NCI-H146 (cell line): ENCODE measurements at places on chromosomes 7 and 10.

GRCh38 chr10:108005627-108006026 is 841.1 kb upstream of the SORCS1 start:
- no peak for DNase-seq

GRCh38 chr10:78065611-78066010 is 31.9 kb downstream of the RPS24 start:
- DNase-seq: peak; percentile 9

DNA sequence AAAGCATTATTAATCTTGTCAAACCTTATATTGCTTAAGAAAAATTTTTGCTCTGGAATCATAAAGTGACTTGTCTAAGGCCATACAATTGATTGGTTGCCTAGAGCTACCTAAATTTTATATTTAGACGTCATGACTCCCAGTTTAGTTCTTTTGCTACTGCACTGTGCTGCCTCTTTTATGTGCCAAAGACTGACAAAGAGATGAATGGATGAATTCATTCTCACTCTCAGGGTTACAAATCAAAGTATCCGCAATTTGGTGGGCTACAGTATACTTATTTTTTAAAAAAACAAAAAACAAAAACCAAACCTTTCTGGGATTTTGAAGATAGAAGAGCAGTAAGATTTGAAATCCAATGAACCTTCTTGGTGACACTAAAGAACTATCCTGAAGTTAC is 27.7 kb upstream of the TMEM229A start:
- no peak for DNase-seq

- DNase-seq: no peak
Measured at GRCh38 chr7:92523110-92523509, 5.2 kb downstream of the PEX1 start.

GRCh38 chr7:5248201-5248885 is 34.4 kb upstream of the SLC29A4 start:
- peak; percentile 14 for DNase-seq

DNA sequence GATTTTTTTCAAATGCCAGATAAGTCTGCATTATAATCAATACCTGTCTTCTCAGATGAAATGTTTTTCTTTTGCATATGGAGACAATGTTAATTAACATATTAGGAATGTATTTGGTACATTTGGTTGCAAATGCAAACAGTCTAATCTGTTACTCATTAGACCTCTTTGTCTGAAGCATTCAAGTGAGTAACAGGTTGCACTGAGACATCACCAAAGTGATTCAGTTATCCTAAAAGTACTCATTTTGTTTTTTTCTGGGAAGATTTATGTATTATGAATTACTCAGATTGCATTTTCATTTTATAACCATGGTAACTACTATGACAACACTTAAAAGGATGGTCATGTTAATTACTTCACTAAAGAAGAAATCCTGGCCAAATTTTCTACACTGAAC is 513.6 kb downstream of the HTR7 start:
- DNase-seq: no peak

DNA sequence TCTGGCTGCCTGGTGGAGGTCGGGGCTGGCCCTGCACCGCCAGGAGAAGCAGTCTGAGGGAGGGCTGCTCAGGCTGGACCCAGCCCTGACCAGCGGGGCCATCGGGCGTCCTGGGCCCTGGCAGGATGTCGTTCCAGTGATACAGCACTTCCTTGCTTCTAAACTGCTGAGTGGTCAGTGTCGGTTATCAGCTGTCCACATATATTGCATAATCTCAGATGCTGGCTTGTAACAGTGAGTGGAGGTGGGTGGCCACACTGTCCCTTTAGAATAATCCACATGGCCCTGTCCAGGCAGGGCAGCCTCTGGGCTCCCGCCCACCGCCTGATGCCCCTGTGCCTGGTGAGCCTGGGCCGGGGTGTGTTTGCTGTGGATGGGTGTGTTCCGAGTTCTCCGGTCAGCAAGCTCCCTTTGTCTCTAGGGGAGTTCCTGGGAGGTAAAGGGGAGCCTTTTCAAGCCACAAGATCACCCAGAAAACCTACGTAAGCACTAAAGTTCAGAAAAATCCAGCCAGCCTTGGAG is 86.1 kb downstream of the LHPP start:
- DNase-seq: no peak

DNA sequence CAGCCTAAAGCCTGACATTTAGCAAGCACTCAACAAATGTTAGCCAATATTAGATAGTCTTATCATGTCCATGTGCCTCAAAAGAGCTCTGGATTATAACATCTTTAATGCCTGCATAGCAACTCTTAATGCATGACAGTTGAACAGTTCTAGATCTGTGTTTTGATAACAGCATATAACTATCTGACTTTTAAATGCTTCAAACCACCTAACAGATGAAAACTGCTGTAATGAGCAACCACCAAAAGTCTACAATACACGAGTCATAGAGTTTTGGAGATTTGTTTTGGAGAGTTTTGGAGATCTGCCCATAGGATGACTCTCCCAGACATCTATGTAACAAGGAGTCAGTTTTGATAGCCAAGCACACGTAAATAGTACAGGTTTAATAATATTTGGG is 227.3 kb downstream of the TWIST1 start:
- DNase-seq: no peak

DNA sequence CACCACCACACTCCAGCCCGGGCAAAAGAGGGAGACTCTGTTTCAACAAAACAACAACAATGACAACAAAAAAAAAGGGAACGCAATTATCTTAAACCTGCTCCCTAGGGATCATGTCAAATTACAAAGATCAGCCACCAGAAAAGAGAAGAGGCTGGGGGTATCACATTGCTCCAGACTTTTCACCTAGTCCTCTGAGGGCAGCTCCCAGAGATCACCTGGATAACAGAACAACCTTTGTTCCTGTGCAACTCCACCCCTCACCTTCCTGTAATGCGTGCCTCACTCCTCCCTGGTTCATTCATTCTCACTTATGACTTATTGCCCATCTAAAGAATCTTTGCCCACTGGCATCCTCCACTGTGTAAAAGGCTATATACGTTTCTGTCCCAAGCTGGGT is 31.8 kb downstream of the SVOPL start:
- DNase-seq: no peak

GRCh38 chr10:77251297-77252013 is 386.2 kb downstream of the KCNMA1 start:
- DNase-seq: peak; percentile 46

GRCh38 chr10:93856349-93857145 is 37.2 kb upstream of the SLC35G1 start:
- DNase-seq: no peak

GRCh38 chr10:88163572-88163971 is 300.1 kb downstream of the PTEN start:
- DNase-seq: no peak

GRCh38 chr7:110772615-110773014 is 318.3 kb upstream of the LRRN3 start:
- DNase-seq: no peak

DNA sequence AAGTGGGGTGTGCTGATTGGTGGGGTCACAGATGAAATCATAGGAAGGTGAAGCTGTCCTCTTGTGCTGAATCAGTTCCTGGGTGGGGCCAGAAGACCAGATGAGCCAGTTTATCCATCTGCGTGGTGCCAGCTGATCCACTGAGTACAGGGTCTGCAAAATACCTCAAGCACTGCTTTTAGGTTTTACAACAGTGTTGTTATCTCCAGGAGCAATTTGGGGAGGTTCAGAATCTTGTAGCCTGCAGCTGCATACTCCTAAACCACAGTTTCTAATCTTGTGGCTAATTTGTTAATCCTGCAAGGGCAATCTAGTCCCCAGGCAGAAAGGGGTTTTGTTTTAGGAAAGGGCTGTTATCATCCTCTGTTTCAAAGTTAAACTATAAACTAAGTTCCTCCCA is 17.0 kb upstream of the IFRD1 start:
- DNase-seq: no peak

GRCh38 chr7:2474224-2474623 is 2.0 kb downstream of the GRIFIN start:
- no peak for DNase-seq

- no peak for DNase-seq
Measured at GRCh38 chr10:79056361-79056735, 12.4 kb upstream of the ZMIZ1 start.

- DNase-seq: no peak
Measured at GRCh38 chr7:106621393-106622132, 39.4 kb downstream of the CCDC71L start.

DNA sequence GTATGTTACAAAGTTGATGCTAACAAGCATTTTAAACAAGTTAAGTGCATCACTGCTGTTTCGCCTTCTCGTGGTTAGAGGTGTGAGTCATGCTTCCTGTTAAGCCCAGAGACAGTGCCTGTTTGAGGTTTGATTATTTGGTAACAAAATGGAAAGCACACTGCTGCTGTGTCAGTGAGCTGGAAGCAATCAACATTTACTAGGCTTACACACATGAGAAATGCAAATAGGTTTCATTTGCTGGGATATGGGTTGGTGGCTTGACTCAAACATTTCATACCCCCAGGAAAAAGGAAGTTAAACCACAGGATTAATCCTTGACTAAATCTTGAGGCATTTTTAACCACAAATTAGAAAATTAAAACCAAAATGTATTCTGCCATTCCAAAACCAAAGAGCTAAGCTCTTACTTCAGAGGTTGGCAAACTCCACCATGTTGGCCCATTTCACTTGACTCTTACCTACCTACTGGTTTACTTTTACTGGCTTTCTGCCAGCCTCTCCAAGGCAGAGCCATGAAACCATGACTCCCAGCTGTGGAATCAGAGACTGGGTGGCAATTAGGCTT is 139.2 kb downstream of the ETV1 start:
- peak; percentile 67 for DNase-seq

GRCh38 chr7:11910253-11910652 is 78.3 kb upstream of the THSD7A start:
- DNase-seq: no peak

GRCh38 chr10:119706521-119707278 is 19.1 kb upstream of the INPP5F start:
- DNase-seq: no peak

- no peak for DNase-seq
Measured at GRCh38 chr10:51139176-51139575, 64.9 kb downstream of the PRKG1 start.

DNA sequence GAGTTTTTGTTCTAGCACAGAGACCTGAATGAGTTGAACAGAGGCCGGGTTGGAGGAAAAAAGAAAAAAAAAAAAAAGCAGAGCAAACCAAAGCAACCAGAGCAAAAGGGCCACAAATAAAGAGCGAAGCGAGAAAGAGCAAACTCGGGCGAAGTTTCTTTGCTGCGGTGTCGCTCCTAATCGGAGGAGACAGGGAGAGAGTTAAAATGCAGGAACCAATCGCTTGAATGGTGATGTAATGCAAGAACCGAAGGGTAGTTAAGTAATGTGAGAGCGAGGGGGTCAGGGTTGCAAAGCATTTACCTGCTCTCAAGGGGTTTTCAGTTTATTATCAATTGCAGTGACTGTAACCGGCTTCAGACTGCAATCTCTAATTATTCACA is 271.7 kb downstream of the TRIL start:
- no peak for DNase-seq

DNA sequence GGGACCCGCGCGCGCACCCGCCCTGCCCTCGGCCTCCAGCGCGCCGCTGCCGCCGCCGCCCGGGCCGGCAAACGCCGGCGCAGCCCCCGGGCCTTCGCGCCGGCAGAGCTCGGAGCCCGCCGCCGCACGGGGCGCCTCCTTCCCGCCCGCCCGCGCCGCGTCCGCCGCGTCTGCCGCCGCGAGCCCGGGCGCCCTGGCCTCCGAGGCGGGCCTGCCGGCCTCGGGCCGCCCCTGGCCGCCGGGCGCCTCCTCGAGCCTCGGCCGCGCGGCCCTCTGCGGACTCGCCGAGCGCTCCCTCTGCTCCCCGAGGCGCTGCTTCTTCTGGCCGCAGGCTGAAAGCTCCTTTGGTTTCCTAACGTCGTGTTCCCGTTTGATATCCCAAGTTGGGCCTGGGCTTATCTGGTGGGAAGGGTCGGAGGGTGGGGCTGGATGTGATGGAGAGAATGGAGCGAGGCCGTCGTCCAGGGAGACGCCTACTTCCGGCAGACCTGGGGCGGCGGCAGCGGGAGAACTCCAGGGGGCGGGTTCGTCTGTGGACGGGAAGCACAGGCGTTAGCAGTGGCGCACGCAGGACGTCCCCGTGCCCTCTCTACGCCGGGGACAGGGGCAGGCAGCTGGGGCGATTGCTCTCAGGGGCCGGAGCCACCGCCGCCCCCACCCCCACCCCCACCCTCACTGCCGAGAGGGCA is 221.0 kb downstream of the PHTF2 start:
- DNase-seq: peak; percentile 93

DNA sequence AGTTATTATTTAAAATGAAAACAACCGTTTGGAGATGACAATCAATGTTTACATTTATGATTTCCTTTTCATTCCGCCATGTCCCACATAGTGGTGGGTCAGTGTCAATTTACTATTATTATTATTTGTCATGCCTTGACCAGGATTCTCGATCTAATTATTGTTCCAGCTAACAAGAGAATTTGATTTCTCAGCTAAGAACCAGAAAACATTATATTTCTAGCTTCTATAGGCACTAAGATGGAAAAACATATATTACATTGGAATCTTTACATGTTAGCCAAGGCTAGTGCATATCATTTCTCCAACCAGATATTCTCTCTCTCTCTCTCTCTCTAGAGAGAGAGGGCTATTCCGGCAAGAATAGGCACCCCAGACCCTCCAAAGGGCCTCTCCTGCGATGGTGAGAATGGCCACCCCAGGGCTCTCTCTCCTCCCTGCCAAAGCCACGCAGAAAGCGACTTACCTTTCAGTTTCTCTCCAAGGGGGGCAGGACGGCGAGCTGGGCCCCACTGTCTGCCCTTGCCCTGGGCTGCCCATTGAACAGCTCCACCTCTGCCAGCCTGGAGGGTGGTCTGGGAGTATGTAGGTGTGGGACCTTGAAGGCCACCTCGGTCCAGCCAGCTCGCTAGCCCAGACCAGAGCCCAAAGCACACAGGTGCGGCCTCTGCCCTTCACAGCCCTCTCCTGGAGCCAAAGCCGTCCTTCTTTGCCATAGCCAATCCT is 2.4 kb downstream of the HOXA3 start:
- DNase-seq: peak; percentile 13

DNA sequence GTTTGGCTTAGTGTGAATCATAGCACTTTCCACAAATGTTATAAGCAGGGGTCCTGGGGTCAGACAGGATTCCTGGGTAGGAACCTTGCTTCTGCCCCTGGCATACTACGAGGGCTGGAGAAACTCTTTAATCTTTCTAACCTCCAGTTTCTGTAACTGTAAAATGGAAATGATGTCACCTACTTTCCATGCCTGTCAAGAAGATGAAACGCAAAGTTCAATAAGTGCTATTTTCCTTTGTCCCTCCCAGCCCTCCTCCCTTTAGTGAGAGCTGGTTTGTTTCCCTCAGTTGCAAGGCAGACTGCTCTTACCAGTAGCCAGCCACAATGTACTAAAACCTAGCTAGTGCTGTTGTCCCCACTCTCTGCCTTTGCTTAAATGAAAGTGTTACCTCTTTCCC is 117.1 kb upstream of the HPS1 start:
- no peak for DNase-seq

DNA sequence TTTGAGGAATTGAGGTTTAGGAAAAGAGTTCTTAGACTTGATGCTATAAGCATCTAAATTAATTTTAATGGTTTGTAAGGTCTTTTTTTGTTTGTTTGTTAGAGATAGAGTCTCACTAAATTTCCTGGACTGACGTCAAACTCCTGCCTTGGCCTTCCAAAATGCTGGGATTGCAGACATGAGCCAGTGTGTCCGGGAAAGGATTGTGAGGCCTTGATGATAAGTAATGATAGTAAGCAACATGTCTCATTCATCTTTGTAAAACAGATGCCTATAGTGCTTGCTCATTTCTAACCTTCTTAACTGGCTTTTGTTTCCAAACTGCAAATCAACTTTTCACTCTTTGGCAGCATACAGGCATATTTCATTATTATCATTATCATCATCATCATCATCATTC is 176.0 kb upstream of the KCND2 start:
- no peak for DNase-seq

- no peak for DNase-seq
Measured at GRCh38 chr7:105277341-105277740, 111.4 kb downstream of the SRPK2 start.
